ENCODE measurements at places on chromosomes 16 and 17.

- peak; percentile 64 for DNase-seq
Measured at GRCh38 chr16:20611975-20612481, 35.9 kb upstream of the ACSM2B start.

DNA sequence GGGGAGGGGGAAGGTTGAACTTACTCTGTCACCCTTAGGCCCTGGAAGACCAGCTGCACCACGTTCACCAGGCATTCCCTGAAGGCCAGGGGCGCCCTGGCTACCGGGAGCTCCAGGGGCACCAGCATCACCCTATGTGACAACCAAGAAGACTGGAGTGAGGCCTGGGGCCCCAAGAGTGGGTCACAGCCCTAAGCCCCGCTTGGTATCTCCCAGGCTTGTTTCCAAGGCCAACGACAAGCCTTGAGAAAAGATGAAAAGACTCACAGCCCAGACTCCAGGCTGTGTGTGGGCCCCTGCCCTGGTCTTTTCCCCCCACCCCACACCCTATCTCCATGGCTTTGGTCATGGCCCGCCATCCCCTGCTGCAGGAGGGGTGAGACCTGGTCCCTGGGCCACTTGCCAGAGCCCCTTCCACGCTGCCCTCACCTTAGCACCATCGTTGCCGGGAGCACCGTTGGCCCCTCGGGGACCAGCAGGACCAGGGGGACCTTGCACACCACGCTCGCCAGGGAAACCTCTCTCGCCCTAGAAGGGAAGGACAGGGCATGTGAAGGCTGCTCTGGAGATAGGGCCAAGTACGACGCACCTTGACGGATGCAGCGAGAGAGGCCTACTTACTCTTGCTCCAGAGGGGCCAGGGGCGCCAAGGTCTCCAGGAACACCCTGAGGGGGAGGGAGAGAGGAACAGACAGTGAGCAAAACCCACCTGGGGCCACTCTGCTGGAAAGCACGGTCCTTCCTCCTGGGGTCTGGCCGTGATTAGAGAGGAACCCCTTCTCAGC is 9.9 kb downstream of the COL1A1 start:
- no peak for DNase-seq

DNA sequence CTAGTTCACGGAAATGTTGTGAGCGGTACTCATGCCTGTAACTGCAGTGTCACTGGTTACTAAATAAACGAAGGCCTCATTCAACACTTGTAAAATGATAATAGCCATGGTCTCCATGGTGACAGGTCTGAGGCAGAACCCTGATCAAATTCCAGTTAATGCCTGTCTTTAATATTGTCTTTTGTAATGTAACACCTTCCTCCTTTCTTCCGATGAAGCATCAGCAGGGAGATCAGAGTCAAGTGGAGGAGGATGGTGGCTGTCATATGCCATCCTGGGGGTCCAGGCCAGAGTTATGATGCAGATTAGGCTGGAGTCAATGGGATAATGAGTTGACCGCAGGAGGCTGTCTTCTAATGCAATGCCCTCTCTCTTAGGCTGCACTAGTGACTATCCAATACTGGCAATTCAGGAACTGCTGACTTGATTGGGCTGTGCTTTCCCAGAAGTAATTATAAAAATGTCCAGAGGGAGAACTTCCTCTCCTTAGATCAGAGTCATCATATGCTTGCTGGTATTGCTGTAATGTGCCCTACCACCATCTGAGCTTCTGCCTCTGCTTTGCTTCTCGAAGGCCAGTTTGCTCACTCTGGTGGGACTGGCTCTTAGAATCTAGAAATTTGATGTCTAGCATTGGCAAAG is 419.1 kb downstream of the CA10 start:
- no peak for DNase-seq

DNA sequence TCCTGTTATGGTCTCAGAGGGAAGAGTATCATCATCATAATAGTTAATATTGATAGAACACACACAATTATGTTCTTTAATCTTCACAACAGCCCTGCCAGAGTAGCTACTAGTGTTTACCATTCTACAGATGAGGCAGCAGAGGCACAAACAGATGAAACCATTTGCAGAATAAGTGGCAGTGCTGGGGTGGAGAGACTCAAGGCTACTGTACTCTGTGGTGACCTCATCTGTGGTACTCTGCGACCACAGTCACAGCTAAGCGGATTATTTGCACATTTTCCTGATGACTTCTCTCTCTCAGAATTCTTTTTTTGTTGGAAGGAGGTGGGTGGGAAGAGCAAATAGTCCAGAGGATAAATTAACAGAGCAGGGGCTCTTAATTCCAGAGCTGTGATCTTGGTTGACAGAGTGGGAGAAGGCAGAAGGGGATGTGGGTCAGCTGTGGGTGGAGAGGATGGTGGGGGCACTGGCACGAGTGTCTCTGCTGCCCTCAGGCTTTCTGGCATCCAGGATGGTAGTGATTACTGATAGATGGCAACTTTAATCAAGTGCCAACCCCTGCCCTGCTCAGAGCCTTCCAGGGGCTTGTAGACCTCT is 41.8 kb downstream of the MRM1 start:
- DNase-seq, result no peak

- no peak for DNase-seq
Measured at GRCh38 chr16:26070302-26071100, 378.7 kb downstream of the HS3ST4 start.

GRCh38 chr16:52167328-52167727 is 379.6 kb downstream of the TOX3 start:
- DNase-seq, result no peak

GRCh38 chr17:38748892-38749222 is 721 bp upstream of the PCGF2 start:
- DNase-seq, result no peak

GRCh38 chr16:78775161-78775561 is 675.7 kb downstream of the WWOX start:
- no peak for DNase-seq

DNA sequence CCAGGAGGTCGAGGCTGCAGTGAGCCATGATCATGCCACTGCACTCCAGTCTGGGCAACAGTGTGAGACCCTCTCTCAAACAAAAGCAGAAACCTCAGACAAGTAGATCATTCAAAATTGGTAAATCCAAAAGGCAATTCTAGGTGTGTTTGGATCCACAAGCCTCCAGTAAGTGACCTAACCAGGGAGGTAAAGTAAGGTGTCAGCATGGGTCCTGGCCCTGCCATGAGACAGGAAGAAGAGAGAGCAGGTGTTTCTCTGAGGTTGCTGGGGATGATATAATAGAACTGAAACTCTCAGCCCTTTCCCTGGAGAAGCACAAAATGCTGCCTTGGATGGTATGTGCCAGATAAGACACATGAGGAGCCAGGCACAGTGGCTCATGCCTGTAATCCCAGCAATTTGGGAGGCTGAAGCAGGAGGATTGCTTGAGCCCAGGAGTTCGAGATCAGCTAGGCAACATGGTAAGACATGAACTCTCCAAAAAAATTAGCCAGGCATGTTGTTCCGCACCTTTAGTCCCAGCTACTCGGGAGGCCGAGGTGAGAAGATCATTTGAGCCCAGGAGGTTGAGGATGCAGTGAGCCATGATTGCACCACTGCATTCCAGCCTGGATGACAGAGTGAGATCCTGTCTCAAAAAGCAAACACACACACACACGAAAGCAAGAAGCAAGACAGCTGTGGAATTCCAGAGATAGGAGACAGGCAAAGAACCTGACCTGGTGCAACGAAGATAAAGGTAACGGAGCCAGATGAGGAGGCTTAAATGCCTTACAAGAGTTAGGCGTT is 6.5 kb downstream of the TM4SF5 start:
- DNase-seq, result no peak

DNA sequence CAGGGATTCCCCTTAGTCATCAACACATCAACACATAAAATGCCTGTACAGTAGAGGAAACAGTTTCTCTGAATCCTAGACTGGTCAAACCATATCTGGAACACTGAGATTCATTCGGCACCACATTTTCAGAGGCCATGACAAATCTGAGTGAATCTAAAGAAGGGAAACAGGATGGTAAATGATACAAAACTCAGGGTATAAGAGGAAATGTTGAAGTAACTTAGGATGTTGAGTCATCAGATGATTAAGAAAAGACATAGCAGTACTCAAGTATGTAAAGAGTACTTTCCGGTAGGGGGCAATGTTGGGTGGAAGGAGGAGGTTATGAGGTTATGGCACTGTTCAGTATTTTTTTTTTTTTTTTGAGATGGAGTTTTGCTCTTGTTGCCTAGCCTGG is 358.5 kb upstream of the PMFBP1 start:
- no peak for DNase-seq

- DNase-seq, result no peak
Measured at GRCh38 chr17:39036009-39036408, 68.8 kb upstream of the FBXO47 start.

DNA sequence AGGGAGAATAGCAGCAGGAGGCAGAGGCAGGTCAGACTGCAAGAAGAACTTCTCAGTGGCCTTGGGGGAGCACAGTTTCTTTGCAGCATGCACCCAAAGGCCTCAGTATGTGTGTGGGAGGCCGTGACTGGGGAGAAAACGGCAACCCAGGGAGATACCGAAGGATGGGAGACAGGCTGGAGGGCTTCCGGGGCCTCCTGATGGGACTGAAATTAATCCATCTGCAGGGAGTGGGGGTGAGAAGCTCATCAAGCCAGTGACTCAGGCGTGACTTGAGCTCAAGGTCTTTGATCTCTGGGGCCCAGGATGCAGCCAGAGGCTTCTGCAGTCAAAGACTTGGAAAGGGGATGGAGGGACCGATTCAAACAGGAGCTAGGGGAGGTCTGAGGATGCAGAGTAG is 5.1 kb upstream of the C17orf113 start:
- DNase-seq, result no peak

DNA sequence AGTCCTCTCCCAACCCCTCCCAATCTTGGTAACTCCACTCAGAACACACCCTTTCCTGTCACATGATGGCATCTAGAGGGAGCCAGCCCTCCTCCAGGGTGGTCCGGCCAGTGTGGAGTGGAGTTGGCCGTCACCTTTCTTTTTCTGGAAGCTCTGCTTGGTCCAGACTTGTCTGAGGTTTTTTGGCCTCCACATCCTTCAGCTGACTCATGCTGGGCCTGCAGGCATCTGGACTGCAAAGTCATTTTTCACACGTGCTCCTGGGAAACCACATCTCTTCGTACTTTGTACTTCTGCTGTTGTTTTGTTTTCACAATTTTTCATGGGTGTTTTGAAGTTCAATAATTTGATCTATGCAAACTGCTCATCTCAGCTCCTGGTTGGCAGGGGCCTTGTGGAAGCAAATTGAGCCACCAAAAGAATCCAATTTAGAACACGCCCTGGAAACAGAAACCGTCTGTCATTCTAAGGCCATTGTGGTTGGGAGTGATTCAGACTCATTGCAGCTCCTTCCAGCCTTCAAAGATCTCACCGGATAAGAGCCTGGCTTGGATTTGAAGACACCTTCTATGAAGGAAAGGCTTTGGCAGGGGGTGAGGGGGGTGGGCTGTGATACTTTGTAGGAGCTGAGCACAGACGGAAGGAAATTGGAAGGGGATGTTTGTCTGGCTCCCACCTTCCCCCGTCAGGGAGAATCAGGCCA is 42.4 kb upstream of the NF1 start:
- DNase-seq, result peak; percentile 71

GRCh38 chr16:89319886-89320781 is 102.6 kb downstream of the ZNF778 start:
- peak; percentile 87 for DNase-seq

DNA sequence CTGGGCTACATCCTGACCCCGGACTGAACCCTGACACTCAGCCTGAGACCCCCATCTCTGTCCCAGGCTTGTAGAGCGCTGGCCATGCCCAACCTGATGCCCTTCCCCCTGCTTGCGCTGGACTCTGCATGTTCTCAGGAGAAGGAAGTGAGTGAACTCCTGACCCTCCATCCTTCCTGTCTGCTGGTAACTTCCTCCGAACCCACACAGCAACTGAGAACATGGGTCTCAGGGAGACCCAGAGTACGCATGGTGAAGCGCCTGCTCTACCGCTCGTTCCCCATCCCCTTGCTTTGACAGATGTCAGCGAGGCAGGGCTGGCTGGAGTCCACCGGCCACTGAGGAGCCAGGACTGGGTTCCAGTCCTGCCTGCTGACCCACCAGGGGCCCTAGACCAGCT is 6.1 kb downstream of the CAMKK1 start:
- peak; percentile 39 for DNase-seq

- DNase-seq, result no peak
Measured at GRCh38 chr16:29927070-29927905, 1.3 kb upstream of the KCTD13 start.

- no peak for DNase-seq
Measured at GRCh38 chr17:82553210-82553930, 33.8 kb downstream of the FOXK2 start.

GRCh38 chr16:19700319-19700781 is 17.7 kb downstream of the KNOP1 start:
- DNase-seq, result no peak

DNA sequence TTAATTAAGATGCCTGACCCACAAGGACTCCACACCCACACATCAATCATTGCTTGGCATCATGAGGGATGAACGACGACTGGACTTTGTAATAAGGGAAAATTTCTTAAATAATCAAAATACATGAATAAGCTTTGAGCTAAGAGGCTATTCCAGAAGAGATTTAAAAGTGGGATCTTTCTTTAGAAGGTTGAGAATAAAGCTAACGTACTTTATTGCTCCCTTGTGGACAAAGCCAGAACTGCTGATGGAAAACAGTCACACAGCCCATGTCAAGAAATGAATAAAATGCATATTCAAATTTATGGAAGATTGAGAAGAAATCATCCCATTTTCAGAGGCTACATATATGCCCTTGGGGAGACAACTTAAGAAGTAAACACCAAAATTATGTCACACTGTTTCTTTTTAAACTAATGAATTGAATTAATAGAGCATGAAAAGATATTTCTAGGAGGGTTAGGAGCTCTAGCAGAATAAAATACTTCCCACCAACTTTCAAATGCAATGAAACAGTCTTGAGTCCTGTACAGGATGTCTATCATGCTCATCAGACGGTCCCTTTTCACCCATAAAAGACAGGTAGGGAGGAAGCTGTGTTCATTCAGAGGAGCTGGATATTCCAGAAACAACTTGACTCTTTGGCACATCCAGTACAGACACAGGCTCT is 60.2 kb upstream of the PHOSPHO1 start:
- DNase-seq, result no peak

- no peak for DNase-seq
Measured at GRCh38 chr16:64736857-64737256, 385.0 kb downstream of the CDH11 start.

GRCh38 chr17:37317867-37318266 is 57.9 kb upstream of the C17orf78 start:
- DNase-seq, result no peak

- no peak for DNase-seq
Measured at GRCh38 chr16:26454102-26454501, 612.6 kb upstream of the C16orf82 start.

GRCh38 chr16:82899731-82900450 is 273.1 kb downstream of the CDH13 start:
- no peak for DNase-seq

GRCh38 chr17:3723188-3723555 is 531 bp upstream of the HASPIN start:
- no peak for DNase-seq

- DNase-seq, result peak; percentile 83
Measured at GRCh38 chr17:39225959-39226683, 376 bp upstream of the STAC2 start.

DNA sequence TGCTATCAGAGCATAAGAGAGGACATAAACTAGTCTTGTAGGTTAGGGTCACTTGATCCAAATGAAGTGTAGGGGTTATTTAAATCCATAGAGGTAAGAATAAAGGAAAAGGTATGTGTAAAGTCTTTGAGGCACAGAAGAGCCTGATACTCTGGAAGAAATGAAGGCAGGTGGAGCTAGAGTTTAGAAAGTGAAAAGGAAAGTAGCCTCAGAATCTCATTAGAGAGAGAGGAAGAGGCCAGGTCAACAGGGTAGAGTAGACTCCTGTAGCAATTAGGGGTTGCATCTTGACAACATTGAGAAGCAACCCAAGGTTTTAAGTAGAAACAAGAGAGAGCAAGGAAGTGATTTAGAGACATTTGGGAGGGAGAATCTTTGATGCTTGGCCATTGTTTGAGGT is 235.2 kb upstream of the SOX9 start:
- no peak for DNase-seq

All from psoas muscle (tissue), 8 donors.